ENCODE measurements at places on chromosomes 6 and 20. TPM values are rescaled to one million over a fixed set of nuclear protein-coding genes. Genes with fewer than 3 reads are reported as not detected.
A peak's percentile ranks its signal among the peaks of the same experiment; 100 is the strongest.

- H3K27ac ChIP-seq: no peak overlapping the region
- H3K4me3 ChIP-seq: no peak overlapping the region
- no peak for DNase-seq
- no peaks in the 10 kb centered on the region for H3K27me3 ChIP-seq
Observed at GRCh38 chr6:85047818-85048217, 283.4 kb upstream of the TBX18 start.

GRCh38 chr6:104995989-104996617 lies 39.2 kb downstream of the LIN28B start:
- no peak overlapping the region for H3K27ac ChIP-seq
- no peak overlapping the region for H3K4me3 ChIP-seq
- no peaks in the 10 kb centered on the region for H3K4me1 ChIP-seq
- no peaks in the 10 kb centered on the region for H3K36me3 ChIP-seq
- peaks cover 1% of the 10 kb centered on the region for H3K27me3 ChIP-seq

GRCh38 chr6:112269114-112269513 lies 14.7 kb upstream of the LAMA4 start:
- no peak overlapping the region for H3K27ac ChIP-seq
- no peaks in the 10 kb centered on the region for H3K36me3 ChIP-seq
- DNase-seq: no peak
- H3K4me3 ChIP-seq: no peak overlapping the region

DNA sequence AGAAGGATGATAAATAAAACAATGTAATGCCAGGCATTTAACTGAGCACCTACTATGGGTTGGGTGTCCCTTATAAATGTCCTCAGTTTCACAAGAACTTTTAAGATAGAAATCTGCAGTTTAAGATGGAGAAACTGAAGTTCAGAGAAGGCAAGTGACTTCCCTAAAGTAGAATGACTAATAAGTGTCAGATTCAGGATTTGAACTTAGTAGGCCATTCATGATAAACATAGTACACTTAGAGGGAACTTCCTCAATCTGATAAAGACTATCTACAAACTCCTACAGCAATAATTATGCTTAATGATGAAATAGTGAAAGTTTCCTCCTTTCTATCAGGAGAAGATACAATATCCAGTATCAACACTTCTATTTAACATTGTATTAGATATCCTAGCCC lies 43.9 kb downstream of the NCR2 start:
- H3K27ac ChIP-seq: no peak overlapping the region
- peaks cover 73% of the 10 kb centered on the region for H3K27me3 ChIP-seq
- no peaks in the 10 kb centered on the region for H3K36me3 ChIP-seq

GRCh38 chr20:54347166-54347833 lies 128.1 kb upstream of the DOK5 start:
- H3K27ac ChIP-seq: no peak overlapping the region
- H3K36me3 ChIP-seq: no peaks in the 10 kb centered on the region
- H3K4me3 ChIP-seq: no peak overlapping the region
- H3K4me1 ChIP-seq: peaks cover 16% of the 10 kb centered on the region
- H3K27me3 ChIP-seq: peaks cover 2% of the 10 kb centered on the region
- no peak for DNase-seq

GRCh38 chr6:8435845-8436168 lies 462 bp upstream of the SLC35B3 start:
- peaks cover 29% of the 10 kb centered on the region for H3K4me1 ChIP-seq
- H3K27me3 ChIP-seq: no peaks in the 10 kb centered on the region
- DNase-seq: no peak
- H3K36me3 ChIP-seq: peaks cover 17% of the 10 kb centered on the region

- peaks cover 18% of the 10 kb centered on the region for H3K4me1 ChIP-seq
- H3K27ac ChIP-seq: peak overlapping the region; percentile 56
- no peak for DNase-seq
- H3K4me3 ChIP-seq: no peak overlapping the region
- no peaks in the 10 kb centered on the region for H3K27me3 ChIP-seq
Observed at GRCh38 chr6:146358431-146359046, 185.1 kb upstream of the RAB32 start.

GRCh38 chr6:17865243-17865642 lies 122.2 kb downstream of the KIF13A start:
- H3K27me3 ChIP-seq: peaks cover 19% of the 10 kb centered on the region
- H3K36me3 ChIP-seq: no peaks in the 10 kb centered on the region
- no peak for DNase-seq
- H3K27ac ChIP-seq: no peak overlapping the region
- H3K4me3 ChIP-seq: no peak overlapping the region
- H3K4me1 ChIP-seq: no peaks in the 10 kb centered on the region

DNA sequence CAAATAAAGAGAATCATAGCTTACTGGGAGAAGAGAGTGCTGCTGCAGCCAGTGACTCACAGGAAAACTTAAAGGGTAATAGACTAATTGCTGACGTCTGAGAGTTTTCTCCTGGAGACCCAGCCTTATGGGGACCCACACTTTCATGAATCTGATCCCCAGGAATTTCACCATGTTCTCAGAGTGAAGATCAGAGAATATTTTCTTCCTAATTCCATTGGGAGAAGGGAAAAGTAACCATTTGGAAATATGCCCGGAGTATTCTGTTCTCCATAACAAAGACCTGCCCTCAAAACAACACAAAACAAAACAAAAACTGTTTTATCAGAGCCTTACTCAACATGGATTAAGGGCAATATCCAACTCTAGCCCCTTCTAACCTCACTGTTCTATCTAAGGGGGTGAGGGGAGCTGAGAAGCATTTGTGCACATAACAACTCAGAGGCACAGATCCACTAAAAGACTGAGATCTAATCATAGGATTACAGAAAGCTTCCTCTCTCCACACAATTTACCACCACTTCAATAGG lies 168.2 kb upstream of the SSTR4 start:
- H3K27me3 ChIP-seq: peaks cover 2% of the 10 kb centered on the region
- H3K27ac ChIP-seq: no peak overlapping the region
- H3K4me3 ChIP-seq: no peak overlapping the region
- no peaks in the 10 kb centered on the region for H3K36me3 ChIP-seq

DNA sequence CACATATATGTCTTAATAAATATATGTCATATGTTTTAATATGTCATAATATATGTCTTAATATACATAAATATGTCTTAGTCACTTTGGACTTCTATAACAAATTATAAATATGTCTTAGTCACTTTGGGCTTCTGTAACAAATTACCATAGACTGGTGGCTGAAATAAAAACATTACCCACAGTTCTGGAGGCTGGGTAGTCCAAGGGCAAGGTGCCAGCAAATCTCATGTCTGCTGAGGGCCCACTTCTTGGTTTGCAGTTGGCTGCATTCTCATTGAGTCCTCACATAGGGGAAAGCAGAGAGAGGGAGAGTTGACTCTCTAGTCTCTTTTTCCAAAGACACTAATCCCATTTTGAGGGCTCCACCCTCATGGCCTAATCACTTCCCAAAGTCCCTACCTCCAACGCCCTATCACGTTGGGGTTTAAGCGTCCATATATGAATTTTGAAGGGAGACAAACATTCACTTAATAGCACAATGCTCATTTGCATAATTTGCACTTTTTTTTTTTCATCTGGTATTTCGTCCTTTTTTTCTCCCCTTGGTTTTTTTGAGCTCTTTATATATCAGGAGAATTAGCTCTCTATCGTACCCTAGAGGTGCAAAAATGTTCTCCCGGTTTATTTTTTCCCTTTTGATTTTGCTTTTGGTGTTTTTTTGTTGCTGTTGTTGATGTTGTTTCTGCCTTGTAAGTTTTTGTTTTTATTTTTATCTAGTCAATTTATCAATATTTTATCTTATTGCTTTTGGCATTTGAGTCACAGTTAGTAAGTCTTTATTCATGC lies 266.4 kb downstream of the PLCB1 start:
- no peak overlapping the region for H3K4me3 ChIP-seq
- peaks cover 15% of the 10 kb centered on the region for H3K27me3 ChIP-seq
- H3K27ac ChIP-seq: no peak overlapping the region
- peaks cover 22% of the 10 kb centered on the region for H3K4me1 ChIP-seq

- H3K4me1 ChIP-seq: peaks cover 13% of the 10 kb centered on the region
- peaks cover 85% of the 10 kb centered on the region for H3K36me3 ChIP-seq
- no peak overlapping the region for H3K4me3 ChIP-seq
Observed at GRCh38 chr6:136158387-136158821, 91.7 kb downstream of the MTFR2 start.

DNA sequence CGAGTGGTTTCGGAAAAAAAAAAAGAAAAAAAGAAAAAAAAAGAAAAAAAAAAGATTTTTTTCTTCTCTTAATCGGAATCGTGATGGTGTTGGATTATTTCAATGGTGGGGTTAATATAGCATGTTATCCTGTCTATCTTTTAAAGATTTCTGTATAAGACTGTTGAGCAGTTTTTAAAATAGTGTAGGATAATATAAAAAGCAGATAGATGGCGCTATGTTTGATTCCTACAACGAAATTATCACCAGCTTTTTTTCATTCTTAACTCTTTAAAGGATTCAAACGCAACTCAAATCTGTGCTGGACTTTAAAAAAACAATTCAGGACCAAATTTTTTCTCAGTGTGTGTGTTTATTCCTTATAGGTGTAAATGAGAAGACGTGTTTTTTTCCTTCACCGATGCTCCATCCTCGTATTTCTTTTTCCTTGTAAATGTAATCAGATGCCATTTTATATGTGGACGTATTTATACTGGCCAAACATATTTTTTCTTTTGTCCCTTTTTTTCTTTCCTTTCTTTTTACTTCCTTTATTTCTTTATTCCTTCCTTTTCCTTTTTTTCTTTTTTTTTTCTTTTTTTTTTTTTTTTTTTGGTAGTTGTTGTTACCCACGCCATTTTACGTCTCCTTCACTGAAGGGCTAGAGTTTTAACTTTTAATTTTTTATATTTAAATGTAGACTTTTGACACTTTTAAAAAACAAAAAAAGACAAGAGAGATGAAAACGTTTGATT lies 3.6 kb downstream of the SOX4 start:
- peaks cover 38% of the 10 kb centered on the region for H3K36me3 ChIP-seq
- peak overlapping the region; percentile 97 for H3K27ac ChIP-seq
- DNase-seq: no peak
- H3K27me3 ChIP-seq: peaks cover 39% of the 10 kb centered on the region
- H3K4me1 ChIP-seq: peaks cover 25% of the 10 kb centered on the region

GRCh38 chr20:19079536-19080299 lies 132.7 kb upstream of the SLC24A3 start:
- no peak overlapping the region for H3K27ac ChIP-seq
- no peak for DNase-seq
- H3K27me3 ChIP-seq: no peaks in the 10 kb centered on the region

The PAX1 gene
- not detected for total RNA-seq

The PEX3 gene
- 21.4 TPM for total RNA-seq

The RBM38 gene
- total RNA-seq: 88.9 TPM

The LAMA4 gene
- total RNA-seq: not detected

The HNF4A gene
- not detected for total RNA-seq

The CFAP206 gene
- not detected for total RNA-seq

The PKIB gene
- total RNA-seq: 0.52 TPM

The NT5E gene
- total RNA-seq: 15.4 TPM

The HLA-DRB1 gene
- 27.2 TPM for total RNA-seq

The TRIM10 gene
- total RNA-seq: 0.09 TPM

The ATF6B gene
- total RNA-seq: 91.2 TPM

The SMPDL3A gene
- total RNA-seq: 1.3 TPM
